Hepatic stellate cell (primary cell): ENCODE measurements at places on chromosomes 6 and 20.
A peak's percentile ranks its signal among the peaks of the same experiment; 100 is the strongest.

GRCh38 chr6:124057461-124057860 lies 253.8 kb downstream of the NKAIN2 start:
- DNase-seq: no peak

GRCh38 chr6:36268478-36269275 lies 1.2 kb upstream of the PNPLA1 start:
- DNase-seq: peak; percentile 35

DNA sequence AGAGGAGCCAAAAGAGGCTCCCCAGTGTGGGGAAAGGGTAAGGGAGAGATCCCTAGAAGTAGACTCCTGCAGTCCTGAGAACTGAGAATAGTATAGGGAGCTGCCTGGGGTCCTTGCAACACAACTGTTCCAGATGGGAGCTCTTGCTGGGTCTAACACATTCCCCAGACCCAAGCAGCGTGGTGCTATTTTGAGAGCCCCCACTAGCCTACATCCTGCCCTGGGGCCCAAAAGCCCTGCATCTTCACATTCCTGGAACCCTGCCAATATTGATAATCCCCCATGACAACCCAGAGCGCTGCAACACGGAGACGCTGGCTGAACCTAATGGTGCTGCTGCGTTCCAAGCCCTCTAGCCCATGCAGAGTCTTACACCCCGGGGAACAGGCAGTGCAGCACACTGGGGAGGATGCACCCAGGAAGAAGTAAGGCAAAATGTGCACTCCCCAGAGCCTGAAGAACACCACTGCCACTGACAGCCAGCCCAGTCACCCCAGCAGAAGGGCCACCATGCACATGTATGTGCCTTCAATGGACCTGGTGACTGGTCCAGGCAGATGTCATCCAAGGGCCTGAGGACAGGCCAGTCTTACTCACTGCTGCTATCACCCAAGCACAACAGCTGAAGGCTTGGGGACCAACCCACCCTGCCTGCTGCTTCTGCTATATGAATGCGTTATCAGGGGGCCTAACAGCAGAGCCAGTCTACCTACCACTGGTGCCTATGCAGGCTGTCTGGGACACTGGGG lies 7.0 kb upstream of the RNF217 start:
- no peak for DNase-seq

- no peak for DNase-seq
These were observed 733.9 kb downstream of the CBLN4 start for GRCh38 chr20:55271371-55271770.

DNA sequence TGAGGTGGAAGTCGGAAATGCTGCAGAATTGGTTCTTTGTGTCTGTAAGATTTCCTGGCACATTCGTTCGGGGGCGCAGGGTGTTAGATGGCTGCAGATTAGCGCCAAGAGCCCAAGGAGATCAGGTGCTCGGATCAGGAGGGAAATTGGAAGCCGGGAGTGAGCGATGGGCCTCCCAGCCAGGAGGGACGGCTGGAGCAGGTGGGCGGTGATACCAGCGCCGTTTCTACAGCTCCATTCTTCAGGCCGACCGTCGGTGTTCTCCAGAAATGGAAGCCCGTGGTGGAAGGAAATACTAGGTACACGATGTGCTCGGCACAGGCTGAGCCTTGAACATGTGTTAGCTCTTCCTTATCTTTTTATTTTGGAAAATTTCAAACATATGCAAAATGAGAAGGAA lies 6.5 kb downstream of the SIRPA start:
- DNase-seq: no peak

GRCh38 chr20:40282541-40282940 lies 406.5 kb downstream of the MAFB start:
- DNase-seq: no peak

GRCh38 chr6:27593200-27593818 lies 120.4 kb upstream of the ZNF184 start:
- no peak for DNase-seq

DNA sequence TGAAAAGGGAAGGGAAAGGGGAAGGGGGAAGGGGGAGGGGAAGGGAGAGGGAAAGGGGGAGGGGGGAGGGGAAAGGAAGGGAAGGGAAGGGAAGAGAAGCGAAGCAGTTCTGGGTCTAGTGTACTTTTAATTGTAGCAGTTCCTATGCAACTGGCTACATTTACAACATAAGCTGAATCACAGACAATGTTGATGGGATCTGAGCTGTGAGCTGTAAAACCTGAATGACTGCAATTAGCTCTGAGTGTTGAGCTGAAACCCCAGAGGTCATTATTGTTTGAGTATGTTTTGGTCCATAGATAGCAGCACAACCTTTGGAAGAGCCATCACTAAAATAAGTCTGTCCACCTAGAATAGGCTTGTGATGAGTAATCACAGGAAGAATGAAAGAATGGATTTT lies 7.2 kb upstream of the ABHD12 start:
- no peak for DNase-seq
